ENCODE measurements at places on chromosomes 3 and 15.

DNA sequence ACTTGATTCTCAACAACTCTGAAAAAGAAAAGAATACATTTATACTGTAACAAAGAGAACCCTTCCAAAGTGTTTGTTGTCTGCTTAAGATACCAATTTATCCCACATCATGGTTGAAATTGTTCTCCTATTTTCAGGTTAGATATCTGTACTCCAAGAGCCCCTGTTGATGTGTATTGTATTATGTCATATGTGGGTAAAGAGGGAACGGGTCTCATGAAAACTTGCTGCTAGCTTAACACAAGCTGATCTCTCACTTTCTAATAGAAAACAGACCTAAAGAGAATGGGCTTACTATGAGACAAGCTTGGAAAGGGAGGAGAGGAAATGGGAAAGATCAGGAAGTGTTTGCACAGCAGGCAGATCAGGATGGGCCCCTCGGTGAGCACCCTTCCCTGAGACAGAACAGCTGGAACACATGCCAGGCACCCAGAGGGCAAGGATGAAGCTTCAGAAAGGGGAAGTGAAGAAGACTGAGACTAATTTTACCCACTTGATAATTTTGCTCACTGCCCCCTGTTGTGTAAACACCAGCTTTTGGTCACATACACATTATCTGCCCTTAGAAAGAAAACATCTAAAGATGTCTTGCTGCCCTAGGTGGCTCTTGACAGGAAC is 747.9 kb upstream of the CCDC54 start:
- DNase-seq: no peak

- DNase-seq: peak; percentile 71
Measured at GRCh38 chr3:187504435-187504834, 136.2 kb downstream of the RTP4 start.

- DNase-seq: no peak
Measured at GRCh38 chr3:108175352-108175751, 46.9 kb downstream of the IFT57 start.

GRCh38 chr15:34795267-34796081 is at the start of gene ACTC1:
Gene ACTC1, minus strand, starts transcription at chr15:34795549. Its CDS starts 741 bp downstream, at chr15:34794808.
- peak; percentile 33 for DNase-seq

- no peak for DNase-seq
Measured at GRCh38 chr3:145900056-145900829, 260.7 kb downstream of the PLOD2 start.

GRCh38 chr15:88617031-88617722 is 4.0 kb upstream of the AEN start:
- no peak for DNase-seq

DNA sequence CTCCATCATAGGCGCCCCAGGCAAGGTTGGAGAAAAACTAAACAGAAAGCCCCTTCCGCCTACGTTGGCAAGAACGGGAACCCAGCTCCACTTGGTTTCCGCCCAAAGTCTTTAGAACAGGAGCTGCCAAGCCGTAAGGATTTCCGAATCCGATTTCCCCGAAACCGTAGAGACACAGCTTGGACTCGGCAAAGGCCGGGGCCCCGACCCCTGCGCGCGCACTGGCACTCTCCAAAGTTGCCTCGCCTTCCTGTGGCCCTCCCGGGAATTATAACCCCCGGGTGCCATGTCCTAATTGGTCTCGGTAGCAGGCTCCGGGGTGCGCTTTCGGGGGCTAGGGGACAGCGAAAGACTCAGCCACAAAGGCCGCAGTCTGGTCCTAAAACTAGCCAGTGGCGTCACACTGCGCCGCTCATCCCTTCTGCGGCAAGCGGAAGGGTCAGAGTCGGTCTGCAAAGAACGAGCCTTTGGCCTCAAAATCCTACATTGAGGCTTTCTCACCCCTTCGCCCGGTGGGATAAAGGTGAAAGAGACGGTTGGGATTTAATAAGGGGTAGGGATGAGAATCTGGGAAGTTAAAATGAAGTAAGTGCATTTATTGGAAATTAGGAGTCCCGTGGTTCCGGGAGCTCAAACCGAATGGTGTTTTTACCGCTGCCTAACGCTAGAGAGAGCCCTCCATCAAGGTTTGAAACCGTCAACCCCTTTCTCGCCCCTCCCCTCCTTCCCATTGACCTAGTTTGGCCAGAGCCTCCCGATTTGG is 6.8 kb downstream of the BCL6 start:
- DNase-seq: peak; percentile 76

GRCh38 chr3:63559884-63560283 is 92.6 kb upstream of the SNTN start:
- DNase-seq: peak; percentile 12

- peak; percentile 49 for DNase-seq
Measured at GRCh38 chr3:138726946-138727730, 107.6 kb downstream of the PIK3CB start.

DNA sequence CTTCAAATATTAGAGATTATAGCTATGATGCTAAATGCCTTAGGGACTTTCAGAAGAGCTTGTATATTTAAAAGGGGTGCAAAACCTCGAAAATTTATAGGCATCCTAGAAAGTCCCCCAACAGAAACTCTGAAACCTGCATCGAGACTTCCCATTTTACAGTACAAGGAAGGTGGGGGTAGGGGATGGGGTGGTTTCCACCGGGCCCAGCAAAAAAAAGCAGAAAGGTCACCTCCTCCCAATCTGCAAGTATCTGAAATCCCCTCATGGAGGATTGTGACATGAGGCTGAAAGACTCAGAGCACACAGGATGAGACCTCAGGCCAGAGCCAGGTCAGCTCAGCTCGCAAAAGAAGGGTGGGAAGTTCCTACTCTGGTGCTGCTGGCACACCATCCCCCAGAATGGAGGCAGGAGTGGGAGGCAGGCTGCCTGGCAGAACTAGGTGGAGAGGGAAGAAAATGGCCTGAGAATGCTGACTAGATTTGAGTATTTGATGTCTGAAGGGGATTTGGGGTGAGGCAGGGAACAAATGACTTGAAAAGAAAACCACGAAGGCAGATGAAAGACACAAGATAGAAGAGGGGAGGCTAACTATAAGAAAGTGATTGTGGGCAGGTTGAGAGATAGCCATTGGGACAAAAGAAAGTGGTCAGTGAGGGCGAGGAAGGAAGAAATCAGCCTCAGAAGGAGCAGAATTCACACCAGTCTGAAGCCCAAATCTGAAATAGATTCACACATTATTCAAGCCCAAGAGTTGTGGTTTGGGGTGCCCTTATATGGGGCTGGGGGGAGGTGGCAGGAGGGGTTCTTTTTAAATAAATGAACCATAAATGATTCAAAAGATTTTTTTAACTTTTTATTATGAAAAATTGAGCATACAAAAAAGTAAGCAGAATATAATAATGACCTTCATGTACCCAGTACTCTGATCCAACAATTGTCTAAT is 22.5 kb upstream of the TSC22D2 start:
- no peak for DNase-seq

GRCh38 chr3:124609402-124609801 is 120.8 kb upstream of the UMPS start:
- no peak for DNase-seq

DNA sequence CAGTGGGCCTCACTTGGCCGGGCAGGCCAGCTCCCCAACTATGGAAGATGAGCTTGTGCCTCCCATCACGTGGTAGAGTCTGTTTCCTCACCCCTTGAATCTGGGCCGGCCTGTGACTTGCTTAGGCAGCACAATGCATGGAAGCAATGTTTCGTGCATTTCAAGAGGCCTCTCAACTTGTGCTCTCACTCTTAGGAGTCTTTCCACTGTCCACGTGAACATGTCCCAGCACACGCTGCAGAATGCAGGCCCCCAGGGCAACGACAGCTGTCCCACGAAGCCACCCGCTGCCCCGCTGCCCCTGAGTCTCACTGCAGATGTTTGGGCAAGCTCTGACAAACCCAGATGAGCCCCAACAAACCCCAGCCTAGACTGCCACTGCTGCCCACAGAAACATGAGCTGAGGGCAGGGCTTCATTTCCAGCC is 27.2 kb upstream of the SLC41A3 start:
- no peak for DNase-seq

DNA sequence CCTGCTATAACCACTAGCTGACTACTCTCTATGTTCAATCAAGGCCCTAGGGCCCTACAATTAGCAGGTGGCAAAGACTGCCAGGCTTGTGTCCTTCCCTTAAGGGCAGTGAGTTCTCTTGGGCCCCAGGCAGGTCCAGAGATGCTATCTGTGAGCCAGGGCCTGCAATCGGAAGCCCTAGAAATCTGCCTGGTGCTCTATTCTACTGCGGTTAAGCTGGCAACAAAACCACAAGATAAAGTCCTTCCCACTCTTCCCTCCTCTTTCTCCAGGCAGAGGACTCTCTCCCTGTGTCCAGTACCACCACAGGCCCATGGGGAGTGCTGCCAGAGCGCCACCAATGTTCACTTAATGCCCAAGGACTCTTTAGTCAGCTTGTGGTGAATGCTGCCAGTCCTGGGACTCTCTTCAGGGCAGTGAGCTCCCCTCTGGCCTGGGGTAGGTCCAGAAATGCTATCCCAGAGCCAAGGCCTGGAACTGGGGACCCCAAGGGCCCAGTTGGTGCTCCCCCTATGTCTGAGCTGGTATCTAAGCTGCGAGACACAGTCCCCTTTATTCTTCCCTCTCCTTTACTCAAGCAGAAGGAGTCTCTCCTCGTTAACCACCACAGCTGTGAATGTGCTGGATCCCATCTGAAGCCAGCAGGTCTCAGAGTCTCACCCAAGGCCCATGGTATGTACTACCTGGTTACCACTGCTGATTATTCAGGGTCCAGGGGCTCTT is 34.7 kb downstream of the XXYLT1 start:
- DNase-seq: no peak

GRCh38 chr15:87527875-87528274 is 728.7 kb downstream of the NTRK3 start:
- no peak for DNase-seq

DNA sequence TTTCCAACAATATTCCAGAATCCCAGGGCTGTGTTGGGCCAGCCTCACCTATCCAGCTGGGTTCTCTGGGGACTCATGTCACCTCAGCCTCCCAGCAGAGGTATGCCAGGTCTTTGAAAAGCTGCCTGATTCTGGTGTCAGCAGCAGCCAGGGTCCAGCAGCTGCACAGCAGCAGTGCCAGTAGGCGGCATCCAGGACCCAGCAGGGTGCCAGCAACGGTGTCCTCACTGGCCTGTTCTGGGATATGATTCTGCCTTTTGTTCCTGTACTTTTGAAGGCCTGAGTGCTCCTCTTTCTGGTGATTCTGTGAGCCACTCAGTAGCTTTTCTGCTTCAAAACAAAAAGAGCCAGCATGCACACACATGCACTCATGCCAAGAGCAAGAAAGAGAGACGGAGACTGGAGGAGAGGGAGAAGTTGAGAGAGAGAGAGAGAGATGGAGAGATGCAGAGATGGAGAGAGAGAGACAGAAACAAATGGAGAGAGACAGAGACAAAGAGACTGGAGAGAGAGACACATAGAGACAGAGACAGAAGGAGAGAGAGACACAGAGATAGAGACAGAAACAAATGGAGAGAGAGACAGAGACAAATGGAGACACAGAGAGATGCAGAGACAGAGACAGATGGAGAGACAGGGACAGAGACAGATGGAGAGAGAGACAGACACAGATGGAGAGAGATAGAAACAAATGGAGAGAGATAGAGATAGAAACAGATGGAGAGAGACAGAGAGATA is 205.7 kb downstream of the UACA start:
- DNase-seq: no peak

GRCh38 chr3:110311541-110311940 is 760.1 kb upstream of the NECTIN3 start:
- no peak for DNase-seq

- no peak for DNase-seq
Measured at GRCh38 chr15:73367624-73368300, 996 bp downstream of the HCN4 start.

GRCh38 chr3:132232231-132232792 is 84.9 kb upstream of the ACP3 start:
- DNase-seq: no peak

DNA sequence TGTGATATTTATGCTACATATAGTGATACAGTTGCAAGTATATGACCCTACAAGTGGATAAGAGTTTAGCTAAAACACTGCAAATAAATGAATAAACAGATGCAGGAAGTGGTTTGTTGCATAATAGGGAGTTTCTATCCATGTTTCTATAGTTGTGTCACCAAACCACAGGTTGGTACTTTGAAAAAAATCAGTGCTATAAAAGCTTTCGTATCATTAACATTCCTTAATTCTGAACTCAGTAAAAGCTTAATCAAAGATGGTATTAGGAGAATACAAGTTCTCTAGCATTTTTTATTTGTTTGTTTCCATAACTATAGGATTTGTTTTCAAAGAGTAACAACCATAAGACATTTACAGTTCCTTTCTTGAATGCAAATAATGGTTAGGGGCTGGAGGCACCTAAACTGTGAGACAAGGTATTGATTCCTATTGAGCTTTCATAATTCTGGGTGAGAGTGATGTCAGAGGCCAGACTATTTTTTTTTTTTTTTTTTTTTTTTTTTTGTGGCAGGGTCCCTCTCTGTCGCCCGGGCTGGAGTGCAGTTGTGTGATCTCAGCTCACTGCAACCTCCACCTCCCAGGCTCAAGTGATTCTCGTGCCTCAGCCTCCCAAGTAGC is 29.6 kb downstream of the CPOX start:
- peak; percentile 41 for DNase-seq

GRCh38 chr3:193403307-193403706 is 24.8 kb upstream of the ATP13A5 start:
- no peak for DNase-seq

- DNase-seq: no peak
Measured at GRCh38 chr3:146539315-146539714, 5.1 kb downstream of the PLSCR1 start.

GRCh38 chr15:79283252-79284048 is 928 bp downstream of the ANKRD34C start:
- DNase-seq: no peak

DNA sequence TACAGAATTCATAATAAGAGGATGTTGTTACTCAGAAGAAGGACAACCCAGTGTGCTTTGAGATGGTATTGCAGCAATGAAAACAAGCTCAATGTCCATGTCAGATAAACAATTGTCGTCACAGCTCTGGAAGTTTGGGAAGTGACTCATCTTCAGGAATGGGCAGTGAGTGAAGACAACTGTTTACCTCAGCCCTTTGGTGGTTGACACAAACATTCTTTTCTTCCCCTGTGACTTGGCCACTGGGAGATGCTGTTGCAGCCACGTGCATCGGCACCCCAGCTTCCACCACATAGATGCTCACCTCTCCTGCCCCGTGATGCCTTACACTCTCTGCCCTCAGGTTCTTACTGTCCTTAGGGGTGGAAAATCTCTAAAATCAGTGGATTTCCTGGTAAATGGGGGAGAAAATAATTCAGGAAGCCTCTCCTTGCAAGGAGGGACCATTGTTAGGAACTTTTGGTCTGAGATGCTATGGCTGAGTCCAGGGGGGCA is 114.1 kb upstream of the GALNT15 start:
- DNase-seq: peak; percentile 100

GRCh38 chr3:39962581-39962980 is 153.2 kb downstream of the MYRIP start:
- no peak for DNase-seq

DNA sequence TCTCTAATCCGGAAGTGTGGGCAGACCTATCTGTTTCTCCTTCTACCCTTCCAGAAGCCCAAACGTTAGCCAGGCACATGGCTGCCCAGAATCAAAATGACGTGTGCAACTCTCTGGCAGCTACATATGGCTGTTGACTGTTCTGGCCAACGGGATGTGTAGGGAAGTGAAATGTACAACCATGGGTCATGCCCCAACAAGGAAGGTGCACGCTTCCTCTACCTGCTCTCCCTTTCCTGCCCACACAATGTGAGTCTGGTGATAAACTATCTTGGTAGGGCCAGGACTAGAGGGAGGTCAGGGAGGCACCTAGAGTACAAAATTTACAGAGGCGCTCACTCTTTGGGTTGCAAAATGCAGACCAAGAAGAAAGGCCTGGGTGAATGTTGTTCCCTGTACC is 495.9 kb upstream of the PROK2 start:
- DNase-seq: no peak

- DNase-seq: no peak
Measured at GRCh38 chr3:114219741-114220140, 17.6 kb downstream of the ZNF80 start.
